ENCODE measurements at places on chromosomes 5 and 9.

- DNase-seq = no peak
Observed at GRCh38 chr9:98391867-98392266, 136.4 kb upstream of the TBC1D2 start.

DNA sequence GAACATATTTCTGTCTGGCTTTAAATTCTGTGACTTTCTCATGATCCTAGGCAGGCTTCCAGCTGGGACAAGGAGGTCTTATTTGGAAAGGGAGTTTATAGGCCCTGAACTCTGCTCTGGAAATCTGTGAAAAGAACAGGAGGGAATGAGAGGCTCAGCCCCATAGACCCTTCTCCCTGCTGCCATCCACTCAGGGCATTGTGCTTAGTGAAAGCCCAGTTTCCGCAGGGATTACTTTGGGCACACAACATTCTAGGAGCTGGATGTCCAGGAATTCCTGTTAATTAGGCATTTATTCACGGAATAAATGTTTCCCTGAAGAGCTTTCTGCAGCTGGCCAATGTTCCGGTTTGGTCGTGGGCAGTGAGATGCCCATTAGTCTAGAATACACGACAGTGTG lies 32.7 kb upstream of the COL15A1 start:
- no peak for DNase-seq

GRCh38 chr5:157398305-157398704 lies 61.7 kb upstream of the NIPAL4 start:
- no peak for DNase-seq

- DNase-seq = no peak
Observed at GRCh38 chr9:120841930-120842684, 615 bp downstream of the PSMD5 start.

GRCh38 chr5:80554646-80555045 lies 15.4 kb downstream of the ANKRD34B start:
- no peak for DNase-seq

DNA sequence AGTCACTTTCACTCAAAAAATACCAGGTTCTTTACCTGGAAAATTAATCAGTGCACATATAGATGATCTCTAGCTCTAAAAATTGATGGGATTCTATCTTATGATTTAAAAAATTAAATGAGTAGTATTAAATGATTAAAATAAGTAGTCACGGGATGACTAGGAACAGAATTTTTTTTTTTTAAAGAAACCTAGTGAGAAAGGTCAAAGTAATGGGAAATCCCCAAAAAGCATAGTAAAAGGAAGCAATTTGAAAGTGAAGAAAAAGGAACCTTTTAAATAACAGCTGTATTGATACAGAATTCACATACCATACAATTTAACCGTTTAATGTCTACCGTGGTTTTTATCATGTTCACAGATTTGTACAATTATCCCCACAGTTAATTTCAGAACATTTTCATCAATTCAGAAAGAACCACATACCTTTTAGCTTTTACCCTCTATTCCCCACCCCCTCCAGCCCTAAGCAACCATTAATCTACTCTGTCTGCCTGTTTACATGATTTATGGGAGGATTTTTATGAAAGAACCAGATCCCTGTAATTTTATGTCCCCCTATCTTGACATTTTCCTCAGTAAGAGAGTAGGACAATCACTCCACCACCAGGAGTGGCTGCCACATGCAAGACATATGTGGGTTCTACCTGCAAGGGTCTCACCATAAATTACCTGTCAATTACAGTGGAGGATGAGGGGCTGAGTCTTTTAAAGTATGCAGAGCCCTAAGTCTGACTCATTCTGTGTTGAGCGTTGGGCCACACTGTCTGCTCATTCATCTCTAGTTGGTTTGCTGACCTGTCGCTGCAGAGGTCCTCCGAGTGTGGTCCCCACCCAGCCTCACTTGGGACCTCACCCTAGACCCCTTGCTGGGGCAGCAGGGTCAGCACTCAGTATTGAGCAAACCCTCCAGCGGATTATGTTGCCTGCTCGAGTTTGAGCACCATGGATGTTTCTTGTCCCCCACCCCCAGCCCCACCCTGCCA lies 16.0 kb downstream of the ANKRD33B start:
- no peak for DNase-seq

DNA sequence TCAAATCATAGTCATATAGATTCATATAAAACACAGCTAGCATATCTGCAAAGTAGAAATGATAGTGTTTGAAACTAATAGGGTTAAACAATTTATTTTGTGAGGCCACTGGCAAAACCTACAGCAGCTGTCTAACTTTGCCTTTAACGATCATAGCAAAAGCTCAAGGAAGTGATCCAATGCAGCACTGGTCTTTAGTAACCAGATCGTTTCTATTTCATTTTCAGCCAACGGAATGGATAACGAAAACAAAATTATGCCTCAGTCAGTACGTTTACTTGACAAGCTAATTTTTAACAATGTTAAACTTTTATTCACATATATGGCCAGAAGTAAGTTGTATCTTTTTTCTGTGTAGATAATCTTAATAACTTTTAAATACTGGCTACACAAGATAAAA lies 17.7 kb downstream of the MLLT3 start:
- DNase-seq = no peak

All from left cardiac atrium (tissue), 4 donors.